ENCODE measurements at places on chromosomes 16 and 17.

- no peak for DNase-seq
Observed at GRCh38 chr17:4198995-4199394, 56.0 kb downstream of the CYB5D2 start.

- no peak for DNase-seq
Observed at GRCh38 chr17:17893801-17894644, 57.2 kb upstream of the SREBF1 start.

DNA sequence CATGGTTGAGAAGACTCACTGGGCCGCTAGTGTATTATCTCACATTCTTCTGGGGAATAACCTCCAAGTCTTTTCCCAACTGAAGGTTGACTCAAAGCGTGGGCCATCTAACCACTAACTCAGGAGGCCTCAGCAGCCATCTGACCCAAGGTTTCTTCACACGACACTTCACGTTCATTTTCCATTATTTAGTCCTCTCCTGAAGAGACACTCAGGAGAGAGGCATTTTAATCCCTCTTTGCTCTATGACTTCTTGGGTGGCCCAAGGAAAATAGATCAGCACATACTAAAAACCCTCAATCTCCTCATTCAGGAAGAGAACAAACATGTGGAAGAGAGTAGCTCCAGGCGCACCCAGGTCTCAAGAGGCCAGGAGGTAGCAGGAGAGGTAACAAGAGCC, 252.8 kb upstream of the FOXF1 start:
- DNase-seq = no peak

DNA sequence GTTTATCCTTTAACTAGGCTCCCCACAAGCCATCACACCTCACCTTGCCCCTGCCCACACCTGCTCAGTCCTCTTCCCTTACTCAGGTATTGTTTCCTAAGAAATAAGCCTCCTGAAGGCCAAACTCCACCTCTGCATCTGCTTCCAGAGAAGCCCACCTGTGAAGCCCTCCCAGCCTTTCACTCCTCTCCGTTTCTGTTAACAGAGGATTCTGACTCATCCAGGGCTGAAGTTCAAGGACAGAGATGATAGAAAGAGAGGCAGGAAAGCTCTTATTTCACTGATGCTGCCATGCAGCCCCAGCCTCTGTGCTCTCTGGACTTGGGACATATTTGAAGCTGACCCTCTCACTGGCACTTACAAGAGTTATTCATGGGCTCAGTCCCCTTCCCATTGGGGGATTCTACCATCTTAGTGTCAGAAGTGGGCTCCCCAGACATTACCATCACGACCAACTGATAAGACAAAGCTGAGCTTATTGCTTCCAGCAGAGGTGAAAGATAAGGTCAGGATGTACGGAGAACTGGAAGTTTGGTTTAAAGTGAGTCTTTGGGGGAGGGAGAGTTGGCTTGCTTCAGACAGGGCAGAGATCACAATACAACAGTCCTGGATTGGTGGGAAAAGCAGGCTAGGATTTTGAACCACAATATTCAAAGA, 35.3 kb upstream of the XYLT2 start:
- no peak for DNase-seq

GRCh38 chr17:39666601-39667261, 1.5 kb upstream of the PNMT start:
- no peak for DNase-seq

- DNase-seq = no peak
Observed at GRCh38 chr16:24970708-24971107, 44.5 kb downstream of the ARHGAP17 start.

- no peak for DNase-seq
Observed at GRCh38 chr17:565521-565920, 149.1 kb downstream of the VPS53 start.

All from activated CD4-positive, CD25-positive, alpha-beta regulatory T cell (primary cell).